Stimulated activated CD4-positive, alpha-beta T cell treated with anti-CD3 and anti-CD28 coated beads, Interleukin-15, amount 100 ng/mL, for 24 hours (primary cell): ENCODE measurements at places on chromosomes 2 and 18.

GRCh38 chr2:143524559-143525401 lies 395.6 kb downstream of the ARHGAP15 start:
- no peak for DNase-seq

GRCh38 chr2:71736986-71737385 lies 283.6 kb downstream of the DYSF start:
- DNase-seq, result no peak

DNA sequence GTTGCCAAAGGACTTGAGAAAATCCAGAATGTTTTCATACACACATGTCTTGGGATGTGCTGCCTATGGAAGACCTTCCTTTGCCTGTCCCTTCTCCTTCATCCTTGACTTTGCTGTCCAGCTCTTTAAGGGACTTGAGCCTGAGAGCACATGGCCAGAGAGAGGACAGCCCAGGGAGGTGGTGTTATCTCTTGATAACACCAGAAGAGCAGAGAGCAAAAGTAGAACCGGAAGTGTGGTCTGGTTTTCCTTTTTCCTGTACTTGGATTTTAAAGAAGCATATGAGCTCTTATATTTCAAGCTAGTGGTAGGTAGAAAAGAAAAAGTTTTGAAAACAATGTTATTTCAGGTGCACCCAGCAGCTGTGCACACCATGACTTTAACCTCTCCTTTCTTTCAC lies 94.1 kb upstream of the ZNF532 start:
- no peak for DNase-seq

DNA sequence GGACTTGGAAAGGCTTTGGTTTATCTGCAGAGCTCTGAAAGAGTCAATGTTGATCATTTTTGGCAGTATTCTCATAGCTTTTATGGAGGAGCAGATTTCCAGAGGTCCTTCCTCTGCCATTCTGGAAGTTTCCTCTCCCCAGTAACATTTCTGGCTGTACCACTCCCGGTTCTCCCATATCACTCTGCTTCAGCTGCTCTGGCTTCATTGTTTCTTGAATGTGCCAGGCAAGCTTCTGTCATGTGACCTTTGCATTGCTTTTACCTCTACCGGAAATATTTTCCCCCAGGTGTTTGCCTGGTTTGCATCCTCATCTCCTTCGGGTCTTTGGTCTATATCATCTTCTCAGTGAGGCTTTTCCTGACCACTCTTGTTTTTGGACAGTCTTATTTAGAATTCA lies 12.4 kb downstream of the PCYOX1 start:
- DNase-seq, result no peak

DNA sequence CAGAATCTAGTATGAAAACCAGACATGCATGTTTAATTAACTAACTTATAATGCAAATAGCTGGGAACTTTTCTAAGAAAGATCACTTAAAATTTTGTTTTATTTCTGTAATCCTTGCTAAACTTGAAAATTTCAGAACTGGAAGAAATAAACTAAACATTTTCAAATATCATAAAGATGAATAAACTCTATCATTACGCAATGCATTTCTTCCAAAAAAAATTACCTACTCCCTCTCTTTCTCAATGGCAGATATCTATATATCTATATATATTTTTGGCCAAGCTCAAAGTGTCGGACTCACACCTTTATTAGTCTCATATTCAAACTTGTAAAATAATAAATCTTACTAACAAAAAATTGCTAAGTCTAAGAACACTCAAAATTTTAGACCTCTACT lies 158.1 kb downstream of the SLC39A10 start:
- no peak for DNase-seq

GRCh38 chr2:215068399-215068798 lies 70.0 kb downstream of the ABCA12 start:
- DNase-seq, result no peak

DNA sequence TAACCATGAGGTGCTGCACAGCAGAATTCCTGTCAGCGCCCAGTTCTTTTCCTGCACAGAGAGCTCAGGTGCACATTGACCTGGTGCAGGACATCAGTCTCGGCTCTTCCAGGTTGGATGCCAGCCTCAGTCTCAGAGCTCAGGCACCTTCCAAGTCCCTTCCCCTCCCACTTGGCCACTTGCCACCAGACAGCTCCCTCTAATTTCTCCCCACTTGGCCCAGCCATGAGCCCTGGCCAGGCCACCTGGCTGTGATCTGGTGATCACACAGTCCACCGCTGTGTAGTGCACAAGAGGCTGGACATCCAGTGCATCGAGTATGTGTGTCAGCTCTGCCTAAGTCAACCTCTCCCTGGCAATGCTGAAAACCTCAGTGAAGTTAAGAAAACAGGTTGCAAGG lies 336.6 kb upstream of the MYT1L start:
- no peak for DNase-seq

DNA sequence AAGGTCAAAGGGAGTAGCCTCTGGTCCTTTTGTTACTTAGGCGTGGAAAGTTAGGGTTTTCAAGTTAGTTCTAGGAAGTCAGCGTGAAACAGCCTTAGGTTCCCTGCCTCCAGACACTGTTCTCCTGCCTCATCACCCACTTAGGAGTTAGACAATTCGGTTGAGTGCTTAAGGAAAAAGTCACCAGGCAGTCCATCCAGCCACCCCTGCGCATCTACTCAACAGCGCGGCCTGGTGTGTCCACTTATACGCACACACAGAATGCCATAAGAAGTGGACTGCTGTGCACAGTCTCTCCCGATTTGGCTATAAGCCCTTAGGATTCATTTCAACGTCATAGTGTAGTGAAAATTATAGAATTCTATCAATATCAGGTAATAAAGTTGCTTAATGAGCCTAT lies 470.8 kb upstream of the TNP1 start:
- no peak for DNase-seq

- DNase-seq, result no peak
Measured at GRCh38 chr18:54888933-54889332, 60.7 kb downstream of the RAB27B start.

GRCh38 chr18:13163167-13163927 lies 55.2 kb upstream of the LDLRAD4 start:
- DNase-seq, result no peak

- DNase-seq, result peak; percentile 53
Measured at GRCh38 chr2:160427629-160428404, 65.8 kb downstream of the RBMS1 start.

- no peak for DNase-seq
Measured at GRCh38 chr2:97654791-97655190, 8.9 kb downstream of the COX5B start.

- DNase-seq, result peak; percentile 11
Measured at GRCh38 chr2:120949027-120949956, 213.6 kb downstream of the GLI2 start.

DNA sequence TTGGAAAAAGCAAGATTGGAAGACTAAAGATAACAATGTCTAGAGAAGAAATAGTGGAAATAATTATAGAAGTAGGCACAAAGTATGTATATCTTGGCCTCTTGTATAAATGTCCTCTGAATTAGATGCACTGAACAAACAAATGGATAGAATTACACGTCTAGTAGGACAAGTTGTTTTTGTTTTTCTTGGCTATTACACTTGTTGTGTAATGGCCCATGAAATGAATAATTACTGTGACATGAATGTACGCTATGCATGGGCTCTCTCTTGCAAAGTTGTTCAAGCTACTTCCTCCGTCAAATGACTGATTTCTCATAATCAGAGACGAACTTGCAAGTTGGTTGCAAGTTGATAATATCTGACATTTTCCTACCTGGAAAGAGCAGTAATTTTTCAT lies 126.2 kb downstream of the PDE1A start:
- DNase-seq, result no peak

- DNase-seq, result no peak
Measured at GRCh38 chr2:212665948-212666347, 127.3 kb upstream of the ERBB4 start.

DNA sequence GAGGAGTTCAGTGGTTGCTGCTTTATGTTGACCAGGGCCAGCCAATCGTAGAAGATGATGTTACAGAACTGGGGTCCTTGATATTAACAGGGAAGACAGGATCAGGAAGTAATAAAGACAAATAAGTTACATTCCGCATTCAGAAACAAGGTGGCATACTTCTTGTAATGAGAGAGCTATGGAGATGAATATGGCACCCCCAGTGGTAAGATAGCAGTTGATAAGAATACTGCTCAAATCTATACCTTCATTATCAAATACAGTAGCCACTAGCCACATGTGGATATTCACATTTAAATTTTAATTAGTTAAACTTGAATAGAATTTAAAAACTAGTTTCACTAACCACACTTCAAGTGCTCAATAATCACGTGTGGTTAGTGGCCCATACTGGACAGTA lies 290.4 kb upstream of the RBMS1 start:
- DNase-seq, result no peak

- peak; percentile 68 for DNase-seq
Measured at GRCh38 chr2:130336877-130337734, 5.6 kb upstream of the IMP4 start.

- no peak for DNase-seq
Measured at GRCh38 chr2:96739076-96739632, 710 bp downstream of the LMAN2L start.

DNA sequence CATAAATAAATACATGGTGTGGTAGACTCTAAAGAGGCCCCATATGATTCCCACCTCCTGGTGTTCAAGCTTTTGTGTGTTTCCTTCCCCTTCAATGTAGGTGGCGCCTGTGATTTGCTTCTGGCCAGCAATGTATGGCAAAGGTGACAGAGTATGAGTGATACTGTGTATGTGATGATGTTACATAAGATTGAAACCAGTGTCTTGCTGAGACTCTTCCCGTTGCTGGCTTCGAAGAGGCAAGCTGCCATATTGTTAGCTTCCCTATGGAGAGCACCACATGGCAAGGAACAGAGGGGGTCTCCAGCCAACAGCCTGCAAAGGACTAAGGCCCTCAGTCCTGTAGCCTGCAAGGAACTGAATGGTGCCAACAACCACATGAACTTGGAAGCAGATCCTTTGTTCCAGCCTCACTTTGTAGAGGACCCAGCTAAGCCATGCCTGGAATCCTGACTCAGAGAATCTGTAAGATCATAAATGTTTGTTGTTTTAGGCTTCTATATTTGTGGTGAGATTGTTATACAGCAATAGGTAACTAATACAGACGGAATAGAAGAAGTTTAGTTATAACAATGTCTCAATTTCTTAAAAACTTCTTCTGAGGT lies 1.7 kb upstream of the SMAD4 start:
- peak; percentile 9 for DNase-seq

GRCh38 chr2:236867441-236868260 lies 218.0 kb upstream of the COPS8 start:
- no peak for DNase-seq

GRCh38 chr18:24841536-24841935 lies 381.1 kb downstream of the HRH4 start:
- no peak for DNase-seq

DNA sequence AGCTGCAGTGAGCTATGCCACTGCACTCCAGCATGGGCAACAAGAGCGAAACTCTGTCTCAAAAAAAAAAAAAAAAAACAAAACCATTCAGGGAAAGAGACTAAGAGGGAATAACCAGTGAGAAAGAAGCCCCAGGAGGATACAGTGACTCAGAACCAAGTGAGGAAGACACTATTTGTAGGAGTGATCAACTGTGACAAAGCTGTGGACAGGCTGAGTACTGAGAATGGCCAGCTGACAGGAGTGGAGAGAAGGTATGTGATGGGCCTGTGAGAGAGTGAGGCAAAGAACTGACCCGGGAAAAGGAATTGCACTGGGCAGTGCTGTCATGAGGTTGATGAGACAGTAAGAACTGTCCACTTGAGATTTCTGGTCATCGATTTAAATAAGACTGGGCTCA lies 6.7 kb upstream of the LCT start:
- DNase-seq, result no peak

GRCh38 chr18:79275461-79275860 lies 120.3 kb upstream of the NFATC1 start:
- DNase-seq, result no peak

DNA sequence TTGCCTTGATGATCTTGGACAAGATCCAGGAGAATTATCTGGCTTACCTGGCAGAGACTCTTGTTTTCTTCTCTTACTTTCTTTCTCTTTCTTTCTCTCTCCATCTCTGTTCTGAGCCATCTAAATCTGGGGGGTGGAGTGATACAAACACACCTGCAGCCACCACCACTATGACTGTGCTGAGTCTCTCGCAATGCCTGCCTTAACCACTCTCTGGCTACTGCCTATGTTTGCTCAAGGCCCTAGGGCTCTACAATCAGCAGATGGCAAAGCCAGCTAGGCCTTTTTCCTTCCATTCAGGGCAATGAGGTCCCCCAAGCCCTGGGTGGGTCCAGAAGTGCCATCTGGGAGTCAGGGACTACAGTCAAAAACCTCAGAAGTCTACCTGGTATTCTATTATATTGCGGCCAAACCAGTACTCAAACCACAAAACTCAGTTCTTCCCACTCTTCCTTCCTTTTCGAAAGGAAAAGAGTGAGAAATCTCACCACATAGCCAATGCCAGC lies 978.9 kb upstream of the NXPH2 start:
- no peak for DNase-seq

DNA sequence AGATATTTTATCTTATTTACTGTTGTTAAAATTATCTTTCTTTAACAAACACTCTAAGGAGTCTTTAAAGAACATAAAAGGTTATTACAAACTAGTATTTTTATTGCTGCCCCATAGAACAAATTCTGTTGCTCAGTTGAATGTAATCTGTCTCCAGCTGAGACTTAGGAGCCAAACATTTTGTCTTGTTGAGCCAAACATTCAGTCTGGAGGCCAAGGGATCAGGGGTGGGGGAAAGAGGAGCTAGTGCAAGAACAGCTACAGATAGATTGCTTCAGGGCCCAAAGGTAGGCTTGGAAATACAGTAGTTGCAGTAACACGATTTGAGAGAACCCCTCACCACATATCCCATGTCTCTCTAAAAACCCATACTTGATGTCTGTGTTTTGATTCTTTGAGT lies 51.2 kb downstream of the TPGS2 start:
- DNase-seq, result no peak

DNA sequence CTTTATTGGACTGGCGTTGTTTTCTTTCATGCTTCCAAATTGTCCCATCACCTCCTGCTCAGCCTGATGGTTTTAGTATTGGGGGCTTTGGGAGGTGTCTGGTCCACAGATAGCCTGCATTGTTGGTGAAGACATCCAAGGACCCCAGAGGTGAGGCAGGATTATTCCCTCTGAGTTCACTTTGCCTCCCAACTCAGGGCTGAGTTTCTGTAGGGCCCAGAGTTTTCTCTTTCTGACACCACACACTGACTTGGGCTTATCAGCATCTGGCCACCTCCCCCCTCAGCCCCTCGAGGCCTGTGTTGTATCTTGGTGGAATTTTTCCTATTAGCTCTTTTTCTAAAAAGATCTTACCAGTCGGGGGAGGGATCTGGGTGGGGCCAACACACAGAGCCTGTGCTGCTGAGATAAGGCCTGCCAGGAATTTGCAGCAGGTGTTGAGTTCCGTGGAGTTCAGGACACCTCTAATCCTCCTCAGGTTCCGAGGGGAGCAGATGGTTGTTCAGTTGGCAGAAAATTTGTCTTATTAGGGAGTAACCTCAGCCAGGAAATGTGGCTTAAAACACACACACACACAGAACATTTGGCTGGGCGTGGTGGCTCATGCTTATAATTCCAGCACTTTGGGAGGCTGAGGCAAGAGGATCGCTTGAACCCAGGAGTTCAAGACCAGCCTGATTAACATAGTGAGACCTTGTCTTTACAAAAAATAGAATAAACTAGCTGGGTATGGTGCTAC lies 7.3 kb downstream of the EMILIN2 start:
- DNase-seq, result no peak

- no peak for DNase-seq
Measured at GRCh38 chr2:154402213-154402612, 296.3 kb upstream of the KCNJ3 start.

GRCh38 chr18:66560094-66560493 lies 43.8 kb downstream of the CDH19 start:
- DNase-seq, result no peak

- no peak for DNase-seq
Measured at GRCh38 chr2:84451579-84451978, 7.5 kb downstream of the SUCLG1 start.
